Astrocyte of the hippocampus (primary cell): ENCODE measurements at places on chromosomes 11 and 22.

- peak; percentile 50 for DNase-seq
These were observed 413.9 kb downstream of the TENM4 start for GRCh38 chr11:79026803-79027445.

- DNase-seq, result no peak
These were observed 25.0 kb downstream of the CASP12 start for GRCh38 chr11:104873252-104873651.

DNA sequence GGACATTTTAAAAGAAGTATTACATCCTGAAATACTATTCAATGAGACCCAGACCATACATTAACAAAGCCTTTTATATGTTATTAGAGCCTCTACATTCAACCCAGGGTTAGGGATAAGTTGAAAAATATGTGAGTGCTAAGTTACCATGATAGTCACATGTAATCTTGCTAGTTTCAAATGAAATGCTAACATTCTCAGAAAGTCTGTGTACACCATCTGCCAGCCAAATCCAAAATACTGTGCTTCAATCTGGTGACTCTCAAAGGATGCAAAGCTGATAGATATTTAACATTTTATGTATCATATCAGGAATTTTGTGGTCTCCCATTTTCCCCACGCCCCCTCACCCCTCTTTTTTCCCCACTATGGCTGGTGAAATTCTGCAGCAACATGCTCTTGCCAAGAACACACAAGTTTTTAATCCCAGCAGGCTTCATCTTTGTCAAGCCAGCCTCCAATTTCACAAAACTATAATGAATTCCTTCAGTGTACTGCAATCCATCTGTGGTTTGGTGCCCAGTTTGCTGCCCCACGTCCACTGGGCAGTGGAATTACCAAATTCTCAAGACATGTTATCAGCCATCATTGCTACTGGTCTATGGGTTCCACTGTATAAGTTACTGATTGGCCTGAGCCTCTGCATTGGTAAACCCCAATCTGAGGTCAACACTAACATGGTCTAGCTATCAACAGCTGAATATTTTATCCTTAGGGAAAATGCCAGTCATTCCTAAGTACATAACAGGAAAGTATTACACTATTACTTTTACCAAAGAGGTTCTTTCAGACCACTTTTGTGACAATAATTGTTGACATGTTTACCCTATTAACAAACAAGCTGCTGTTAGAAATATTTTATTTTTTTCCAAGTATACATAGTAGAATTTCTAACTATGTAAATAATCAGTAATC lies 1.5 kb upstream of the PICALM start:
- DNase-seq, result peak; percentile 44

- peak; percentile 68 for DNase-seq
These were observed 94.2 kb upstream of the TBCEL start for GRCh38 chr11:120929664-120930154.

DNA sequence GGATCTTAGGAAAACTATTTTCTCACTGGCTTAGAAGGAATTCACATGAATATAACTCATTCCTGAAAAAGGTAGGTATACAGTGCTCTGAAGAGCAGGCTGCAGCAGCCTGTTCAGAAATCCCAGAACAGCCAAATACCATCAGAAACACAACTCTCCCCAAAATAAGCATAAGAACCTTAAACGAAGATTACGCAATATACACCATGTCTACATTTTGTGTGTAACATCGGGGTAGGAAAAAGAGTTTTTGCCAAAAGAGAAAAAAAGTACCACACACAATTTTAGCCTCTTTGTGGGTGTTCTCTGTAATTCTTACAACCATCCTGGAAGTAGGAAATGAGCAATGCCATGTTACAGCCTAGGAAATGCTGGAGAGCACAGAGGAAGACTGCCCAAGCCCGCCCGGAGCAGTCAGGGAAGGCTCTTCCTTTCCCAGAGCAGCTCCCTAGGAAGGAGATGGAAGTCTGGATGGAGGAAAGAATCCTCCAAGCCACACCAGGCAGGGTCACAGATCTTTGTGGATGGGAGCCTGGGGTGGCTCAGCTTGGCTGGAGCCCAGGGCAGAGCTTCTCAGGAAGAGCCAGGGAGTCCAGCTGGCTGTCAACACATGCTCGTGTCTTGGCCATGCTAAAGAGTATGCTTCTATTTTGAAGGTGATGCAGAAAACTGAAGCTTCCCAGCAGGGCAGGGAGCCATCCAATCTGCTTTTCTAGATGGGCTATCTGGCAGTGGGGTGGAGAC lies 49.7 kb upstream of the ARFGAP3 start:
- DNase-seq, result no peak

- DNase-seq, result no peak
These were observed 15.7 kb downstream of the P2RX3 start for GRCh38 chr11:57353852-57354251.

- DNase-seq, result peak; percentile 10
These were observed 26.1 kb downstream of the APIP start for GRCh38 chr11:34890089-34890488.

GRCh38 chr22:38733724-38734381 lies 21.9 kb downstream of the SUN2 start:
- peak; percentile 53 for DNase-seq

DNA sequence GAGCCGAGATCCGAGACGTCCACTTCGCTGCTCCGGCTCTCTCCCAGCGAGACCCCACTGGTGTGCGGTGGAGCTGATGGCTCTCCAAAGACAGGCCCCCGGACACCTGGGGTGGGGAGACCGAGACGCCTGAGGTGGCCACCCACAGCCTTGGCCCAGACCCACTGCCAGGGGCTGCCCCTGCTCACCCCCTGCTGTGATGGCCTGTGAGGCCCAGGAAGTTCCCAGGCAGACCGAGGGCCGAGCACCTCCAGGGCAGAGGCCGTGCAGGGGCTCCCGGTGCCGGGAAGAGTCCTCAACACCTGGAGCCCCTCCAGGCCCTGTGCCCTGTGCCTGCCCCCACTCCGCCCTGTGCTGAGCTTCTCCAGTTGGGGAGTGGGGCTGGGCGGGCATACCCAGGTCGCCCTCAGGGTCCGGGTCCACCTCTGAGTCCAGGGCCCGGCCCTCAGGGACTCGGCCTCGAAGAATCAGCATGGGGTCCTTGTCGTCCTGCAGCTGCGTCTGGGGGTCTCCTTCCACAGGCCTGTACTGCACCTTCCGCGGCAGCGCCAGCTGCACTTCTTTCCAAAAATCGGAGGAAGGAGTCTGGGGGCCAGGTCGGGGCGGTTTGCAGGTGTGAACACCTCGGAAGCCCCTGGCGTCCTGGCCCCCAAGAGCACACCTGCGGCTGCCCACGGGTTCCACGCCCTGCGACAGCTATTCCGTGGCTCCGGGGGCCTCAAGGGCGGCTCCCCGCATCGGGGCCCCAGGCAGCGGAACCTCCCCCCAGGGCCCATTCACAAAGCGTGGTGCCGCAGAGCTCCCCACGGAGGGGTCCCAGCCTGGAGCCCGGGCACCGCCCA lies 8.6 kb downstream of the SIGIRR start:
- DNase-seq, result no peak

- no peak for DNase-seq
These were observed 33.6 kb downstream of the ASRGL1 start for GRCh38 chr11:62370743-62371440.

DNA sequence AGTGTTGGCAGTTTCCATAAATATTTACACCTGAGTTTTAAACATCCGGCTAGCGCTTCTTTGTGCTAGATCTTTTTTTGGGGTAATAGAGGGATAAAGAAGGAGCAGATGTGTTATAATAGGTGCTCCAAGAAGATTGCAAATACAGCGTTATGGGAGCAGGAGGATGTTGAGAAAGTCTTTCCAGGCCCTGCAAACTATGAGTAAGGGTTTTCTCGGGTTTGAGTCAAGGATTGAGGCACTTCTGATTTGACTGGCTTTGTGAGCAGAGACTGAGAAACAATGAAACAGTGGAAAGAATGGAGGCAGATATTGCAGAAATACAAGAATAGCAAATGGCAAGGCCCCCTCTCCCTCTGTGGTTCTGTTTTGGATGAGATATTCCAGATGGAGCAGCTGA lies 155.0 kb upstream of the TIMP3 start:
- no peak for DNase-seq

DNA sequence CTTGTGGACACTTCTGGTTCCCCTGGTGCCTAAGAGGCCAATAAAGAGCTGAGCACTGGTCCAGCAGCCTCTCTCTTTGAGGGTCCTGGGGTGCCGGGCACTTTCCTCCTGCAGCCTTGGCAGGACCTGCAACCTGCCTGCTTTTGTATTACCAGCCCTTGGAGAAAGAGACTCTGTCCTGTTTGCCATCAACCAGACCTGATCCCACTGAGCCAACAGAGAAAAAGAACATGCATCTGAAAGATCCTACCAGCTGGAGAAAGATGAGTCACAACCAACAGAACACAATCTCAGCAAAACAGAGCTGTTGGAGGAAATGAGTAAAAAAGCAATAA lies 321.0 kb downstream of the DDX10 start:
- peak; percentile 34 for DNase-seq

DNA sequence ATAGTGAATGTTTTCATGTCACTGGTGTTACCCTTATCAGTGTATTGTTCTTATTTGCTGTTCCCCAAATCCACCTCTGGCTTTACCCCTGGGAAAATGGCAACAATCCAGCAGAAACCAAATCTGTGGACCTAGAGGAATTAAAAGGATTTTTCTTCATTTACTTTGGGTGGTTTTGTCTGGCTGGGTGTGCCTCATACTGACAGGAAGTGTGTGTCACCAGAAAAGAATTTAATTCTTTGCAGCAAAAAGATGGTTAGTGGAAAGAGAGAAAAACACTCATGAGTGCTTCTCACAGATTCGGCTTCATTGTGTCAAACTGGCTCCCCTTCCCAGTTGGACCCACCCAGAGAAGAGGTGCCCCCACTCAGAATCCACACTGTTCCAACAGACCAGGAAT lies 38.9 kb downstream of the FZD4 start:
- peak; percentile 88 for DNase-seq

GRCh38 chr11:48050304-48050703 lies 69.9 kb downstream of the PTPRJ start:
- DNase-seq, result no peak

DNA sequence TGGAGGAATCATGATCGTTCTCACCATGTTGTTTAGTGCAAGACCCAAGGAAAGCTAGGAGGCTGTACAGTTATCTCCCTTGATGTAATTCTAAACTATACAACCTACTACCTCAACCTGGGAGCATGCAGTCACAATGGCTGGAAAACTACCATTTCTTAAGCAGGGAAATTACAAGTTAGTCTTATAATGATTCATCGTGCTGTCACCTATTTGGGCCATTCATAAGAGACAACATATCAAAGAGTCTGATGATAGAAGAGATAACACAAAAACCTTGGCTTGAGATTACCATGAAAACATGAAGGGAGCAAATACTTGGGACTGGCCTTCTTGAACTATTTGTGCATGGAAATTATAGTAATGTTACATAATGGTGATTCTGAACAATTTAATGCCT lies 30.5 kb upstream of the BLID start:
- no peak for DNase-seq

- DNase-seq, result peak; percentile 53
These were observed 20.8 kb downstream of the ADA2 start for GRCh38 chr22:17198170-17199002.
